H9 (cell line): ENCODE measurements at places on chromosomes 3 and 15.

DNA sequence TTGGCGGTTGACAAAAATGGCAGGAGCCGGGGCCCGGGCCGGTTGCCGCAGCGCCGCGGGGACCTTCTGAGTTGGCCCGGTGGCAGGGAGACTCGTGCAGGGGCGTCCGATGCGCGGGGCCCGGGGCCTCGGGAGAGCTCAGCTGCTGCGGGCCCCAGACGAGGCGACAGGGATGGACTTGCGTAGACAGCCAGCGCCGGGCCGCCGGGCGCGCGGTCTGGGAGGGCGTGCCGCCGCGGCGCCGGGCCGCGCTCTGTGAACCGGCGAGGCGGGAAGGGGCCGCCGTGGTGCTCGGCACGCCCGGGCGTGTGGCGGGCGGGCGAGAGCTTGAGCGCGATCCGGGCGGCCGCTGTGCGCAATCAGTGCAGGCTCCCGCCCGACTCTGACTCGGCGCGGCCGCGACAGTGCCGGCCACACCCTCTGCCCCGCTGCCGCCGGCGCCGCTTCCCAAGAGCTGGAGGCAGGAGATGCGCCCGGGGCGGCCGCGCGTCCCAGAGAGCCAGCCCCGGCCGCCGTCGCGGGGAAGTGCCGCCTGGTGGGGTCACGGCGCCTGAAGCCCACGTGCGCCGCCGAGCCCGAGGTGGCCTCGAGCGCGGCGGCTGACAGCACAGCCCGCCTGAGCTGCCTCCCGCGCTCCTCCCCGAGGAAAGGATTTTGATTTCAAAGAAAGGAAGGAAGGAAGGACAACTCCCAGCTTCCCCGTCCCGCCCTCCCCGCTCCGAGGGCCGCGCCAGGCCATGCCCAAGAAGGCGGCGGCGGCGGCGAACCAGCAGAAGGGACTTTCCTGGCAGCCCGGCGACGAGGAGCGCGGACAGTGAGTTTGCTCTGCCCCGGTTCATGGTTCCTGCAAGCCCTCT is 657 bp downstream of the TLNRD1 start:
- DNase-seq: peak; percentile 48

GRCh38 chr3:10205451-10206165 is 40.9 kb downstream of the IRAK2 start:
- no peak for DNase-seq

DNA sequence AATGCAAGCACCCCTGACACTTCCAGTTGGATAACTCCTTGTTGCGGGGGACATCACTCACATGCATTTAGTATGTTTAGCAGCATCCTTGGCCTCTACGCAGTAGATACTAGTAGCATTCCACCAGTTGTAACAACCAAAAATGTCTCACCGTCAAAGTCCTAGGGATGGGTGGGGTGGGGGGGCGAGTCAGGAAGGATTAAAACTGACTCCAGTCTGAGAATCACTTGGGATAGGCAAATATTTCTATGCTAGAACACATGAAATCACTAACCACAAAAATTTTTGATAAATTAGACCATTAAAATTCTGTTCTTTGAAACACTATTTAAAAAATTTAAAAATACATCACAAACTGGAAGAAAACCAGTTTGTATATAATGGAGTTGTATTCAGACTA is 18.0 kb downstream of the ICE2 start:
- DNase-seq: no peak

DNA sequence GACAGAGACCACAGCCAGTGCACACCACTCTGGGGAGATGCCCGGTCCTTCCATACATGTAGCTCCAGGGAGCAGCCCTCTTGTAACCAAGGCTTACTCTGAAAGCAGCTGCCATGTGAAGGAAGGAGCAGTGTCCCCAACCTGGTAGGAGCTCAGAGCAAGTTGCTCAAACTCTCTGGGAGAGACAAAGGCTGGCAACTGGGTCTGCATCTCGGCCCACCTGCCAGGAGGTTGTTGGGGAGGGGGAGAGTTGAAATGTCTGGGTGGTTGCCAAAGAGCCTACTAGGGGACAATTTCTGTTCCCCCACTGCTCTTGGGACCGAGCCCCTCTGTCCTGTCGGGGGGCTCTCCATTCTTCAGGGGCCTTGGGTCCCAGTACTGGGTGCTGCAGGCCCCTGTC is 309.9 kb downstream of the TLE3 start:
- no peak for DNase-seq

DNA sequence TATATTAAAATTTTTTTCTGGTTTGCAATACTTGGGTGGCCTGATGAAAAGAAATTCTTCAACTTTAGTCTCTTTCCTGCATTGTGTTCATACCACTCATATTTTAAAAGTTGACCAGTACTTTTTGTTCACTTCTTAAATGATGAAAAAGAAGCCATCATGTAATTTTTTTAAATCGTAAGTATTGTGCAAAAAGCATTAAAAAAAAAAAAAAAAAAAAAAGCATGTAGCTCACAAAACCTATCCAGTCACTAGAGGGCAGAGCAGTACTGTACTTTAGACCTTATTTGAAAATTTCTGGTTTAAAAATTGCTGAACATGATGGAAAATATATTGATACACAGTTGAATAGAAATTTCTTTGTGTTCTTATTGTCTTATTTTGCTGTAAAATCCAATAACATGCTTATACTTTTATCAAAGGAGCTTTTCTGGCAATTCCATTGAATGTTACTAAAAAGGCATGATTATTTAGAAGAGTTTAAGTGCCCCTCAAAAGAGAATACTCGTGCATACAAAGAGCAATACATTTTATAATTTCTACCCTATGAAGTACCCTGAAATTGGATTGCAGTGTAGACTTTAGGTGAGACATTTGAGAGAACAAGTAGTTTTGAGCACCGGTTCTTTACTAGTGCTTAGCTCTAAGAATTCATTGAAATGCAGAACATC is 137.7 kb downstream of the BBX start:
- DNase-seq: no peak

GRCh38 chr15:89108835-89109234 is 20.6 kb downstream of the ABHD2 start:
- no peak for DNase-seq

GRCh38 chr3:4834403-4834866 is 144.8 kb upstream of the BHLHE40 start:
- DNase-seq: no peak

DNA sequence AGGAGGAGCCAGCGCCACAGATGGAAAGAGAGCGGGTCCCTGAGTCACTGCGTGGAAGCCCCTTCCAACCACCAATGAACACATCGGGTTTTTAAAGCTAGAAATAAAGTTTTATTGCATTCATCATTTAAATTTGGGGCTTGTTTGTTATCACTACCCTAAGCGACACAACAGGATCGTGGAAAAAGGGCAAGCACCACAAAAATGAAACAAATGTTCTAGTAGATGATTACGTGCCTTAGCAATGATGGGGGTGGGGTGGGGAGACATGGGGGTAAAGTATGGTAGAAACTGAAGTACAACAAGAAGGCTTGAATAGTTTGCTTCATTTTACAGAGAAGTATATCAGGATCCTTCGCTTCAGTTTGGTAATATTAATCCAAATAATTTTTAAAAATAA is 221.6 kb upstream of the ATP10A start:
- DNase-seq: no peak

DNA sequence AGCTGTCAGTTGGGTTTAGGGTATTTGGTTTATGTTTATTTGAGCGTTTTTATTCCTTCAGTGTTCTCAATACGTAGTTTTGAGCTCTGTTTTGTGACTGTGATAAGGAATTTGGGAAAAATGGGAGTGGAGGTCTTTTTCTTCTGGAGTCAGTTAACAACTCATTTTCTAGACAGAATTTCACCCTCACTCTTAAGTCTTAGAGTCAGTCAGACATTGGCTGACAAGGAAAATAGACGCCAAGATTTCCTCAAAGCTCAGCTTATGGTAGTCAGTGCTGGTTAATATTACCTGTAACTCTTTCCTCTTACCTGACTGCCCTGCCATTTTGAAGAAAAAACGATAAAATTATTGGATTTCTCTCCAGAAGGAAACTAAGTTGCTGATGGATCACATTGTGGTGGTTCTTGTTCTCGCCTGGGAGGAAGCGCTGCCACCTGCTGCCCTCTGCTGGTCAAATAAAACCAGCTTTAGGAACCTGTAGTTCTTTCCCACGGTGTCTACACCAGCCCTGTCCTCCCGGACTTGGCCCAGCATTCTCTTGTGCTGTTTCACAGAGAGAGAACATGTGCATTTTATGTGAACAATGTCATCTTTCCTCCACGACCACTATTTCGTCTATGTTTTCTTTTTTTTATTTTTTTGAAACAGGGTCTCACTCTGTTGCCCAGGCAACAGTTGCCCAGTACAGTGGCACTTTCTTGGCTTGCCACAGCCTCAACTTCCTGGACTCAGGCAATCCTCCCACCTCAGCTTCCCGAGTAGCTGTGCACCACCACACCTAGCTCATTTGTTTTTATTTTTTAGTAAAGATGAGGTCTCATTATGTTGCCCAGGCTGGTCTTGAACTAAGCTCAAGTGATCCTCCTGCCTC is 41.4 kb upstream of the UMPS start:
- peak; percentile 79 for DNase-seq

DNA sequence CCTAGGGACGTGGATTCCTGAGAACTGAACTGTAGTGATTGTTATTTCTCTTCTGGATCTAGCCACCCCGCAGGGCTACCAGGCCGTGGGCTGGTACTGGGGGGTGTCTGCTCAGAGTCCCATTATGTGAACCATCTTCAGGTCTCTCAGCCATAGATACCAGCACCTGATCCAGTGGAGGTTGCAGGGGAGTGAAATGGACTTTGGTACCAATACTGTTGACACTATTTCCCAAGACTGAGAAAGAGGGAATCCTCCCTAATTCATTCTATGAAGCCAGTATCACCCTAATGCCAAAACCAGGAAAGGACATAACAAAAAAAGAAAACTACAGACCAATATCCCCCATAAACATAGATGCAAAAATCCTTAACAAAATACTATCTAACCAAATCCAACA is 237.0 kb upstream of the AGTR1 start:
- no peak for DNase-seq

- no peak for DNase-seq
Measured at GRCh38 chr15:44738340-44738984, 2.1 kb downstream of the TRIM69 start.
